ENCODE measurements at places on chromosomes 2 and 18.

DNA sequence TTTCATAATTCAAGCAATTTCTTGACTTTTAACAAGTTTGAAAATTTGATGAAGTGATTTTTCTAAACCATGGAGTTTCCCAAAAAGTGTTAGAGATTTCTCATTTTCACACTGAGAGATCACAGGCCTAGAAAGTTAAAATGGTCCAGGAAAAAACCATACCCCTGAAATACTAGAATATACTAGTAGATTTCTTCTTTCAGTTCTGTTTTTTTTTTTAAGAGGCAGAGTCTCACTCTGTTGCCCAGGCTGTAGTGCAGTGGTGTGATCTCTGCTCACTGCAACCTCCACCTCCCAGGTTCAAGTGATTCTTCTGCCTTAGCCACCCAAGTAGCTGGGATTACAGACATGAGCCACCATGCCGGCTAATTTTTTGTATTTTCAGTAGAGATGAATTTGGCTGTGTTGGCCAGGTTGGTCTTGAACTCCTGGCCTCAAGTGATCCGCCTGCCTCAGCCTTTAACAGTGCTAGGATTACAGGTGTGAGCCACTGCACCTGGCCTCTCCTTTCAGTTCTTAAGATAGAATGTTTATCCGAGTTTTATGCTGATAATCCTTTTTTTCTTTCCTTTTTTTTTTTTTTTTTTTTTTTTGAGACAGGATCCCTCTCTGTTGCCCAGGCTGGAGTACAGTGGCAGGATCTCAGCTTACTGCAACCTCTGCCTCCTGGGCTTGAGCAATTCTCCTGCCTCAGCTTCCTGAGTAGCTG, 14.4 kb downstream of the MTHFD2 start:
- DNase-seq, result no peak

DNA sequence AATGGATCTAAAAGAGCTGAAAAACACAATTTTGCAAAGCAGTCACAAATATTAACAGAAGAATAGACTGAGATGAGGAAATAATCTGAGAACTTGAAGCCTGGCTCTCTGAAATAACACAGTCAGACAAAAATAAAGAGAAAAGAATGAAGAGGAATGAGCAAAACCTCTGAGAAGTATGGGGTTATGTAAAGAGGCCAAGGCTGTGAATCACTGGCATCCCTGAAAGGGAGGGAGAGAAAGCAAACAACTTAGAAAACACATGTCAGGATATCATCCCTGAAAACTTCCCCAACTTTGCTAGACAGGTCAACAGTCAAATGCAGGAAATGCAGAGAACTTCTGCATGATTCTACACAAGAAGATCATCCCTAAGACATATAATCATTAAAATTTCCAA, 73.5 kb upstream of the LHCGR start:
- DNase-seq, result no peak

GRCh38 chr2:20592106-20593071, 58.5 kb downstream of the HS1BP3 start:
- no peak for DNase-seq

DNA sequence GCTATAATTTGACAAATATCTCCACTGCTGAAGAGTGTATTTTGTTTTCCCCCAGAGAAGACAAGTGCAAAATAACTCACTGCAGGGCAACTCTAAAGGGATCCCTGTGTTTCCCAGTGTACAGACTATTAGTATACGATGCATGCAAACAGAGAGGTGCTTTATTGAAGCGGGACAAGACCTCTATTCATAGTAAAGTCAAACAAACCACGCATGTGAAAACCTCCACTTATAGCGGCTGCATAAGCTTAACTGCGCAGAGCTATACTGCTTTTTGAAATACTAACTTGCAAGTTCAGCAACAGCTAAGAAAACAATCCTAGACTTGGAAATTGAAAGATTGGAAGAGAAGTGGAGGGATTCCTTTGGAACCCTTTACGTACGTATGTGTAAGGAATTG, 15.6 kb downstream of the RNF144A start:
- no peak for DNase-seq

DNA sequence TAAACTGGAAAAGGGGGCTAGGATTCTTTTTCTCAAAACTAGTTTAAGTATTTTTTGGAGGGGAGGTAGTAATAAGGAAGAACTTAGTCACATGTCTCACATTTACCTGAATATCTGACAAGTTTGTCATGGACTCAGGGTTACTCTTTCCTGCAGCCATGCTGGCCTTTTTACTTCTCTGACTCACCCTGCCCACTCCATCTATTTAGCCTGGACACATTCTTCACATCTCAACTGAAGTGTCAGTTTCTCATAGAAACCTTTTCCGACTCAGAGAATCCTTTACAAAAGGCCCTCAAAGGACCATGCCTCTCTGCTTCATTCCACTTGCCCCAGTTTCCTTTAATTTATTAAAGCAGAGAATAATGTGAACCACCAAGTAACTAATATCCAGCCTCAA, 42.6 kb downstream of the SCN7A start:
- DNase-seq, result no peak

DNA sequence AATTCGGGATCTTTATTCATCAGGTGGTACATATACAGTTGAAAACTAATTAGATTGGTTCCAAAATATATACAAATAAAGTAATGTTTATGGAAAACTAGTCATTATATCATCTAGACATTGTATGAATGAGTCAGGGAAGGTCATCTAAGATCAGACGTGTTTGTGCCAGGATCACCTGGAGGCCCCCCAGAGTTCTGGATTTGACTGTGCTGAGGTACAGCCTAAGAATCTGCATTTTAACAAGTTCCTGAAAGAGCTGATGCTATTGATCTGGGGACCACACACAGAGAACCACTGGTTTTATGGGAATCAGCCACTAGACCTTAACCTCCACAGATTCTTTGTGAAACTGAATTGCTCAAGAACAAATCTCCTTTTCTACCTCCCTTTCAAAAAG, 43.2 kb downstream of the PARD6G start:
- no peak for DNase-seq

DNA sequence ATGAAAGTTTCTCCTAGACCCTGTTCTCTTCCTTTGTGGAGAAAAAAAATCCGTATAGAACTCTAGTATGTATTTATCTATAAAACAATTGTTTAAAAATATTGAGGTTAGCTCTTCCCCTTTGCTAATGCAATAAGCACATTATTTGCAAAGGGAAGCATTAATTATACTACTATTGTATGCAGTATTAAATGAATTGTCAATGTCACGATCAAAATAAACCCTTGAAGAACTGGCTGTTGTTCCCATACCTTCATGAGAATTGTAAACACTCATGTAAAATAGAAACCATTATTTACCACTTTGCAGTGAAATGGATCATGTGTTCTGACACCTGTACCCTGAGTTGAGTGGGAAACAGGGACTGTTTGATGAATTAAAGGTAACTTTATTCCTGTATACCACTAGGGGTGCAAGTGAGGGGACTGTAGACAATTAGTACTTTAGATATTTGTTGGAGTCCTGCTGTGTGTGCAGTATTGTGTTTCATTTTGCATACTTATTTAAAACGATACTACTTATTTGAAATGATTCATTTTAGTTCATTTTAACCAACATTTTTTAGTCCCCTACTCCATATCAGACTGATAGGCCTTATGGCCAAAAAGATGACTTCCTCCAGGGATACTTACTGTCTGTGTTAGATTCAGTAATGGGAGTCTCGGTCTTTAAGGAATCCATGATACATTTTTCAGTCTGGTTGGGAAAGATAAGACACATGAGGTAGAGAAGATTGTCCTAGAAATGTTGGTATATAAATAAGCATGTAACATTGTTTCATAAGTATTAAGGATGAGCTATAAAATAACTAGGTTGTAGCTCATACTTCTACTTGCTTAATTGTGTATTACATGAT, 7.9 kb downstream of the PKP4 start:
- no peak for DNase-seq

- DNase-seq, result no peak
Observed at GRCh38 chr2:48753228-48753627, 2.3 kb downstream of the LHCGR start.

DNA sequence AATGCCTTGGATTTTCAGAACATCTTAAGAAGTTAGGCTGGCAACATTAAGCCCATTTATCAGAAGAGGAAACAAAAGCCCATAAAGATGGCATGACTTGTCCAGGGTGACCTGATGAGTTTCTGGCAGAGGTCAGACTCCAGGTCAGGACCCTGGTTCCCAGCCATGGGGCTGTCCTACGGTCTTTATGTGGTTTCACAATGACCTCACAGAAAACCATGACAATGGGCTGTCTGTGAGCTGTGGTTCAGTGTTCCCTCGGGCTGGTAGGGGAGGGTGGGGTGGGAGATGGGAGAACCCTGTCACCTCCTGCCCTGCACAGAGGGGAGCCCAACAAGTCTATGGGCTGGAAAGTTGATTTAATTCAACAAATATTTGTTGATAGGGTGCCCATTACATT, 101.8 kb downstream of the LOXHD1 start:
- peak; percentile 12 for DNase-seq

- DNase-seq, result no peak
Observed at GRCh38 chr18:68056936-68057335, 540.4 kb upstream of the DSEL start.

DNA sequence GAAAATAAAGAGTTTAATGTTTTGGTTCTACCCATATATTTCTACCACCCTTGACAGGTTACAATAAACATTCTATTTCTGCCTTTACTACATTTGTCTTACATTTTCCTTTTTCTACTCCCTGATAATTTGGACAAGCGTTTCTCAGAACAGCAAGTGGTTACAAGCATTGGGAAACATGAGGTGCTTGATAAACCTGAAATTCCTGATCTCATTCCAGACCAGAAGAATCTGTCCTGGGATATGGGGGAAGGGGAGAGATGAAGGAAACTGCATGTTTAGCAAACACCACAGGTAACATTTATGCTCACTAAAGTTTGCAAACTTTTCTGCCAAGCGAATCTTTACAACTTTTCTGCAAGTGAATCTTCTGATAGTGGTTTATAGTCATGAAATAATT, 28.3 kb upstream of the DSC1 start:
- DNase-seq, result no peak

GRCh38 chr2:84833481-84834150, 47.3 kb downstream of the TRABD2A start:
- no peak for DNase-seq

DNA sequence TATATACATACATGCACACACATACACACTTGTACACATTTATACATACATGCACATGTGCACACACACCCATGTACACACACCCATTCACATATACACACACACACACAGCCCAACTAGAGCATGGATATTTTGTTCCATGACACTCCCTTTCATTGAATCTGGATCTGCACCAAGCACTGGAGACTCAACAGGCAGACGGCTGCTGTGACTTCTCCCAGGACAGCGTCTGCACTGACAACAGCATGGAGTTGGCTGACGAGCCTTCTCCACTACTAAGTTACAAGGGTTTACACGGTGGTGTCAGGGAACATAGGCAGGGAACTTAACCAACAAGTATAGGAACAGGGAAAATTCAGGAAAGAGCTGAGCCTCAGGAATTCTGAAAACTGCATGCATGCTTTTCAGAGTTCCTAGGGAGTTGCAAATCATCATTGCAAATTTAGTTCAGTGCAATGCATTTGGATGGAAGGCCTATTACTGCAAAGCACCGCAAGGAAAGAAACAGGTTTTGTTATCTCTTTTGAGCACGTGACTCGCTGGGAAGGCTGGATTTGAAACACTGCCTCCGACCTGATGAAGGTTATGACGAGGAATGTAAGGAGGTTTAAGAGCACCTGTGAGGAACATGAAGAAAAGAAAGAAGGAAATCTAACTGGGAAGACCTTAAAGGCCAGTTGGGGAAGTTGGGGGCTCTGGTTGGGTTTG, 35.9 kb downstream of the TMEM18 start:
- no peak for DNase-seq

- DNase-seq, result no peak
Observed at GRCh38 chr2:118442996-118443553, 354.8 kb downstream of the INSIG2 start.

- no peak for DNase-seq
Observed at GRCh38 chr2:226875438-226876225, 39.8 kb downstream of the RHBDD1 start.

DNA sequence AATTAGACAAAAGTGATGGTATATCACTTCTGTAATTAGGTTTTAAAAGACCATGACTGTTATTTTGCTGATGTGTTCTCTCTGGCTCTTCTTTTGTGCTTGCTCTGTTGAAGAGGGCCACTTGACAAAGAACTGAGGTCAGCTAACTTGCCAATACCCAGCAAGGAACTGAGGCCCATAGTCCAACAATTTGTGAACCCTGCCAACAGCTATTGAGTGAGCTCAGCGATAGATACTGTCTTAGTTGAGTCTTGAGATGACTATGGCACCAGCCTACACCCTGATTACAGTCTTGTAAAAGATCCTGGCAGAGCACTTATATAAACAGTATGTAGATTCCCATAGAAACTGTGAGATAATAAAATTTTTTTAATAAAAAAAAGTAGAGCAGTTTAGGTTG, 103.0 kb downstream of the BMPR2 start:
- DNase-seq, result no peak

DNA sequence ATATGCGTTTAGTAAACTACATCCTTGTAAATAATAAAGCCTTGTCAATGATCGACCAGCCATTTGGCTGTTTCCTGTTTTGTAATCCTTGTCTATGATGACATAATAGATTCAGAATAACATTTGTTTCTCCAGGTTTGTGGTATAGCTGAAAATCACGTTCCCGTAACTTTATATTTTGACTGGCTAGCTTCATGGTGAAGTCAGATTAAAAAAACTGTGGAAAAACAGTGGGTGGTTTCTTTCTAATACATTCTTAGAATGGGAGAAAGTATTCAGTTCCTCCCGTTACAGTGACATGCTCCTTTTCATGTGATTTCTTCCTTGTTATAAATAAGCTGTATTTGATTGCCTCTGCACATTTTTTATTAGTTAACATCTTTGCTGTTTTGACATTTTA, 366.9 kb downstream of the NYAP2 start:
- DNase-seq, result no peak

- DNase-seq, result no peak
Observed at GRCh38 chr2:241445426-241445825, 63.0 kb downstream of the STK25 start.

- peak; percentile 20 for DNase-seq
Observed at GRCh38 chr18:79644006-79644665, 35.5 kb upstream of the CTDP1 start.

DNA sequence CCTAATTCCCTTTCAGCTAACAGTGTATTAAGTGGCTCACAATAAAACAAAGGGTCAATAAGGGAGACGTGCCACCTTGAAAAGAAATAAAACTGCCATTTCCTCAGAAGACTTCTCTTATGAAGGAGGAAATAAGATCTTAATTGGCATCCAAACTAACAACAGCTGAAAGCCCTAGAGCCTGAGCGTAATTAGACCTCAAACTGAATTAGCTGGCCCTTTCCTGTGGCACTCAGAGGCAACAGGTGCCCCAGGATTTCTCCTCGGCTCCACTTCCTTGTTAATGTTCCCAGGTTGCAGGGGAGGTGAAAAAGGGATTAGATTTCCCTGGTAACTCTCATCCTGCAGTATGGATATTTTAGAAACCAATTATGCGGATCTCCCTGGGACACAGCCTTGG, 804.3 kb downstream of the DCDC2C start:
- no peak for DNase-seq

- DNase-seq, result no peak
Observed at GRCh38 chr2:71453404-71454220, at the start of gene DYSF. DYSF (plus strand) TSS chr2:71453561.

Measured in nucleus accumbens (tissue), 56 donors.